NCI-H510A (cell line): ENCODE measurements at places on chromosomes 11 and 22.

DNA sequence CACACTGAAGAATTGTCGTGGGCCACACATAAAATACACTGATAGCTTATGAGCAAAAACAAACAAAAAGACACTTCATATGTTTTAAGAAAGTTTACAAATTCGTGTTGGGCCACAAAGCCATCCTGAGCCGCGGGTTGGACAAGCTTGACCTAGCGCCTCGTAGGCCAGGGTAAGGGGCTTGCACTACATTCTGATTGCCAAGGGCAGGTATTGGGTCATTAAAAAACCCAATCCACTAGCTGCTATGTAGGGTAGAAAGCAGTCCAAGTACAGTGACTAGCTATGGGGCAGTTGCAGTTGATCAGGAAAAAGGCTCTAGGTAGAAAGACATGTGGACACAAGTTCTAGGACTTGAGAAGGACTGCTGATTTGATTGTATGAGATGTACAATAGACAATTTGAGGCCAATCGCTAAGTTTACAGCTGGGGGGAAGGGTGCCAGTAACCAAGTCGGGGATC is 14.0 kb downstream of the KDELR3 start:
- DNase-seq = no peak

GRCh38 chr11:114059984-114060391 is 477 bp downstream of the ZBTB16 start:
- no peak for DNase-seq

GRCh38 chr11:21082853-21083252 is 413.5 kb downstream of the NELL1 start:
- no peak for DNase-seq

DNA sequence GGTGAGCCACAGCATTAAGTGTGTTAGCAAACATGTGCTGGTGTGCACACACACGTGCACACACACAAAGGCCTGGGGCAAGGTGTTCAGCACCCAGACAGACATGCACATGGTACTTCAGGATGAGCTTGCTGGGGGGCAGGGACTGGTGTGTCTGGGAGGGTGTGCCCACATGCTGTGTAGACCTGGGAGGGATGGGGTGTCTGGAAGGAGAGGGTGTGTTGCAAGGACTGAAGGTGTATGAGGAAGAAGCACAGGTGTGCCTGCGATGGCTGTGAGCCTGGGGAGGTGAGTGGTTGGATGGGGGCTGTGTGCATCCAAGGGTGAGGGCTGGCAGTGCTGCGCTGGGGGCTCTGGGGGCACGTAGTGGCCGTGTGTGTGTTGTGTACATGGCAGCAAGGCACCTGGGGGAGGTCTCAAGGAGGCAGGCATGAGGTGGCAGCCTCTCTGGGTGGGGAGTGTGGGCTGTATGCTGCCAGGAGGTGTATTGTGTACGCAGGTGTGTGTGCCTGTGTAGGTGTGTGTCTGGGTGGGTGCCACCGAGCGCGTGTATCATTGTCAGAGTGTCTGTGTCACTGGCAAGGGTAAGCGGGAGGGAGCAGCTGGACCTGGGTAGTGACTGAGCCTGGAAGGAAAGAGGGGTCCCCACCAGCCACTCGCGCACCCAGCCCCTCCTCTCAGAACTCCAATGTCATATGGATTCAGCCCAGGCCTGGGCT is 2.2 kb downstream of the NRXN2 start:
- no peak for DNase-seq

GRCh38 chr11:32079553-32079952 is 11.3 kb upstream of the RCN1 start:
- no peak for DNase-seq

GRCh38 chr11:92588393-92588792 is 363.8 kb downstream of the FAT3 start:
- DNase-seq = no peak

DNA sequence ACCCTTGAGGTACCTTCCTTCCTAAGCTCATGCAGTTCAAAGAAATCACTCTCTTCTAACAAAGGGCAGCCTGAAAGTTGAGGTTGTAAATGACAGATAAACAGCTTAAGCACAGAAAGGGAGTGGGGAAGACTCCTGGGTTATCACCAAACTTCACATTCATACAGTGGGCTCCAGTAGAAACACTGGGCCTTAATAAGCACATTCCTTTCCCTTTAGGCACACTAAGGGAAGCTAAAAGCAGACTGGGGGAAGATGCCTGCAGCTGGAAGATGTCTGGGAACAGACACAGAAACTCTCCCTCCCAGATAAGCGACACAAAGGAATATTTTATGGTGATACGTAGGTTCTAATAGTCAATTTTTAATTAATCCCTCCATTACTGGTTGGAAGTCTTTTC is 350.3 kb upstream of the MPPED2 start:
- no peak for DNase-seq
